ENCODE measurements at places on chromosomes 3 and 15.

- no peak for DNase-seq
These were observed 45.3 kb downstream of the DGKG start for GRCh38 chr3:186316666-186317260.

- no peak for DNase-seq
These were observed 404.6 kb upstream of the C2CD4B start for GRCh38 chr15:62569460-62570404.

DNA sequence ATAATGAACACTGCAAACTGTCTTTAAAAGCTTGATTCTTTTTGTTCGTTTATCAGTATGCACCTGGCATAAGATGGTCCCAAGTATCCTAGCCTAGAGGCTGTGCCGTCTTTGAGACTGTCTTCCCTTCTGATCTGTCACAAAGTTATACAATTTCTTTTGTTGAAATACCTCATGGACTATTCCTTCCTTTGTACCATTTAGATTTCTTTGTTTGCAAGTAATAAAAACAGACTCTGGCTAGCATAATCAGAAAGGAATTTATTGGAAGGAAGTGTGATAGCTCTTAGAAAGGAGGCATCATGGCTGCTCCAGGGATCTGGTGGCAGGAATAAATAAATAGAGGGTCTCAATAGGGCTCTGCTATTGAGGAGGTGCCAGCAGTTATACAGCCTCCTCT, 280.4 kb downstream of the SLC9A9 start:
- DNase-seq: no peak

DNA sequence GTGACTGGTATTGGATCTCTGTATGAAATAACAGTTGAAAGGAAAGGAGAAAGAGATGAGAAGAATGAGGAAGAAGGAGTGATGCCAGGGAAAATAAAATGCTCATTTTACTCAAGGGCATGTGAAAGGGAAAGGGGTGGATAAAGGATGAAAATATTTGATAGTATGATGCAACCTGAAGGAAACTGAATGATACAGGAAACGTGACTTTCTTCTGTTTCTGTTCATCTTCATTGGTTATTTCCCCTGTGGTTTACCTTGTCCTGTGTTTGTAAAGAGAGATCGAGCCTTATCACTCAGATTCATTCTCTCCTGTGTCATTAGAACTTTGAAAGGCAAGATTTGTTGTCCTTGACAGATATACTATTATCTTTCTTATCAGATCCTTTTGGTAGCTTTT, 243.6 kb upstream of the SLITRK3 start:
- no peak for DNase-seq

- DNase-seq: no peak
These were observed 8.1 kb upstream of the DLG1 start for GRCh38 chr3:197306374-197307086.

DNA sequence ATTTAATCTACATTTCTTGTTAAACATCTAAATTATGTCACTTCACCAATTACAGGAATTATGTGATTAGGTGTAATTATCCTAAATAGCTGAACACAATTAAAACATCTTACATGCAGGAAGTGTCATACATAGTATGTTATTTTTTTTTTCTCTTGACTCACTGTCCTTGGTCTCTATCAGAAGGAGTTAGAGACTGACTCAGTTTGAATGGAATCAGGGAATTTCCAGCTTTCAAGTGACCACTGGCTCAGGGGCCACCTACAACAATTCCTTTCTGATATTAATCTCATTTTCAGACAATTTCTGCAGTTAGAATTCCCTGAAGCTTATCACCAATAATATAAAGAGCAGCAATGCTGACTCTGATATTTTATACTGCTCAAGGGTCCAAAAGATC, 400.7 kb downstream of the ROBO1 start:
- DNase-seq: no peak

- no peak for DNase-seq
These were observed 58.1 kb upstream of the C15orf61 start for GRCh38 chr15:67462875-67463274.

DNA sequence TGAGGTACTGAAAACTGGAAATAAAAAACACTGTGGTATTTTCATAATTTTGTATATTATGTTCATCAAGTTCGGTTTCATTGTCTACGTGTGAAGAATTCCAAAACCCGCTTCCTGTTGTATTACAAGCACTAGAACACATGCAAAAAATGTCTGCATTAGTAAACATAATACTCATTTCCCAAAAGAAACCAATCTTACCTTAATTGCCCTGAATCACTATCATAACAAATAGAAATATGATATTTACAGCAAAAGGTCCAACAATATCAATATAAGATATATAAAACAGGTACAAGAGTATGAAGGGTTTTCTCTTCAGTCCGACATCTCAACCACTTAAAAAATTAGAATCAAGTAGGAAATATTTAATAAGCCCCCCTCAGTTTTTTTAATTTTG, 26.3 kb upstream of the GP5 start:
- DNase-seq: no peak

GRCh38 chr3:173371848-173372487, 25.6 kb upstream of the NLGN1 start:
- DNase-seq: no peak

GRCh38 chr15:90082140-90082715, 20.0 kb downstream of the IDH2 start:
- no peak for DNase-seq
